NCI-H2081 treated with DMSO at 0.1 percent for 48 hours (cell line): ENCODE measurements at places on chromosomes 3 and 15.

- DNase-seq, result no peak
Measured at GRCh38 chr3:183100376-183100775, 1.1 kb upstream of the MCCC1 start.

DNA sequence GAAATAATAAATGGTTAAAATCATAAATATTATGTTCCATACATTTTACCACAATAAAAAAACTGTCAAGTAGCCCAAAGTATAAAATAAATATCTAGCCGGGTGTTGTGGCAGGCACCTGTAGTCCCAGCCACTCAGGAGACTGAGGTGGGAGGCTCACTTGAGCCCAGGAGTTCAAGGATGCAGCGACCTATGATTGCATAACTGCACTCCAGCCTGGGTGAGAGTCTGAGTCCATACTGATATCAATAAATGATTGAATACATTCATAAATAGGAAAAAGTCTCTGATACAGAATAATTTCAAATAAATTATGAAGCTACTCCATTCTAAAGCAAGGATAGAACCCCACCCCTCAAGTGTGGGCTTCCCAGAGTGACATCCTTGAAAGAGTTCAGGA lies 68.5 kb upstream of the GATA2 start:
- DNase-seq, result no peak

DNA sequence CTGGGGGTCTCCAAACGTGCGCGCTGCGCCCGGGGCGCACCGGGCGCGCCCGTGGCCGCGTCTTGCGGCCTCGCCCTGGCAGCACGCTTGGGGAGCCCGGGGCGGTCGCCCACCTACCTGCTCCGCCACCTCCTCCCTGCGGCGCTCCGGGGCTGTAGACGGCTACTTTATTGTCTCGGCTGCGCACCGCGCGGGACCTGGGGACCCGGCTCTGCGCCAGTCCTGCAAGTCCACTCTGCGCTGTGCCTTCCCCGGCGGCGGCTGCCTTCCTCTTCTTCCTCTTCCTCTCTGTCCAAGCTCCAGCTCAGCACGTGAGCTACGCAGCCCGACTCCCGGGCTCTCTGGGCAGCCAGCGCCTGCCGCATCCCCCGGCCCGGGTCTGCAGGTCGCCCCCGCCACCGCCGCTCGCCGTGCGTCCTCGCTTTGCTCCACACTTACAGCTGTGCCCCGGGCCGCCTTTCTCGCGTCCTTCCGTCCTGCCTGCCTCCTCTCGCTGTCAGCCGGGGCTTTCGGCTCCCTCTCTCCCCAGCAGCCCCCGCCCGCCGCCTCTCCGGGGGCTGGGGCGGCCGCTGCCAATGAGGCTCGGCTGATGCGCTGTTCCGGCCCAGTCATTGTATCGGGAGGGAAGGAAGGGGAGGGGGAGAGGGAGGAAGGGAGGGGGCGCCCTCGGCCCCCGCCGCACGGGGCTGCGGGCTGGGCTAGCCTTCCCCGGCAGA lies 156.4 kb upstream of the FRMD4B start:
- no peak for DNase-seq

- no peak for DNase-seq
Measured at GRCh38 chr15:91318516-91318915, 218.5 kb downstream of the SV2B start.

- no peak for DNase-seq
Measured at GRCh38 chr3:51378065-51378464, 7.0 kb upstream of the MANF start.

DNA sequence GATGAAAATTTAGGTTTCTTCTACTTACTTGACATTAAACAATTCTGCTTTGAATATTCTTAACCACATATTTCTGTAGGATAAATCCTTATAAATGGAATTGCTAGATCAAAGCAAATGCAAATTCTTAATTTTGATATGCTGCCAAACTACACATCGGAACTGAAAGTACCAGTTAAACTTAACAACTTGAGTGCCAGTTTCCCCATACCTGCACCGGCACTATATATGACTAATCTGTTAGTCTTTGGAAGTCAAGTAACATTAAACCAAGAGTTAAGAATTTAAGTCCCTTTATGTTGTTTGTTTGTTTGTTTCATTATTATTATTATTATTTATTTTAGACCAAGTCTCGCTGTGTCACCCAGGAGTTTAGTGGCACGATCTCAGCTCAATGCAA lies 103.9 kb upstream of the AKAP13 start:
- DNase-seq, result no peak

DNA sequence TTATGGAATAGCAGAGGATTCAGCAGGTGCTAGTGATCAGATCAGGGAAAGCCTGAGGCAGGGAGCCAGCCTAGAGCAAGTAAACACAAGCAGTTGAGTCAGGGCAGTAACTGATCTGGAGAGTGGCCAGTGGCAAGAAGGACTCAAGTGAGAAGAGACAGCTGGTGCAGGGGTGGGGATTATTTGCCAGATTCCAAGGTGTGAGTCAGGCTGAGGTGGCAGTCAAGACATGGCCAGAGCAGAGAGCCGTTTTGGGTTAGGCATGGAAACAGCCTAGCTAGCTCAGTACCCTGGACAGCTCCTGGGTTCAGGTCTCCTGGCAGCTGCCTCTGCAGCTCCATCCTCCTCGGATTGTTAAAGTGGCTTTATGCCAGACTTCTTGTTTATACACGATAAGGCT lies 281.9 kb upstream of the ONECUT1 start:
- no peak for DNase-seq

DNA sequence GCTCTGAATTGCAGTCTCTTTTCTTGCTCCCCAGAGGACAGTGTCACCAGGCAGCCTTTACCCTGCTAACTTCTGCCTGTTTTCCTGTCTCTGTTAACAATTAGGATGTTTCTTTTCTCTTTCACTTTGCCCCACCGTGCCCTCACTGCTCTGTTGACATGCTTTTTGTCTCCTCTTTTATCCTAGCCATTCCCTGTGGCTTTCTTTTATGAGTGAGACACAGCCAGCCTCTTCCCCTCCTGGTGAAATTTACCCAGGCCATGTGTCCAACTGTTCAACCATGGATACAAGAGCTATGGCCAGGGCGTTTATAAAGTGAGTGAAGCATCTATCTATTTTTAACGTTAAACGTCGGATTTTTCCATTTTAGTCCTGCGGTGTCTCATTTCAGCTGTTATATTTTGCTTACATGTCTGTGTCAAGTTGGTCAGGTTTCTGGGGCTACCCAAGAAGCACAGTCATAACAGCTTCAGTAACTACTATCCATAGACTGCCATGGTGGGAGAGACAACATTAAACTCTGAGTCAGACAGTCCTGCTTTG lies 443.2 kb upstream of the AZI2 start:
- no peak for DNase-seq

DNA sequence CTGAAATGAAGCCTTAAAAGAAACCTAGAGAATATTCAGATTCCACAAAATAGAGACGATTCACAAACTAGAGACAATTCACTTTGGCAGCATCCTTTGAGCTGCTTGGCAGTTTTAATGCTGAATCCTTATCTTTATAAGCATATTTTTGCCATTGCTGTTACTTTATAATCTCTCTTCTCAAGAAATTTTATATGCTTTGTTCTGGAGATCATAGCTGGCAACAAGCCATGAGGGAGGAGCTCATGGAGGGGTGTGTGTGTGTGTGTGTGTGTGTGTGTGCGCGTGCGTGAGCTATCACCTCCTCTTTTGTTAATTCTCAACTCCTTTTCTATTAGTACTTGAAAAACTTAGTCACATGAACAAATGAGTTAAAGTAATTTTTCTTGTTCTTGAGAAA lies 495.0 kb upstream of the RGMA start:
- no peak for DNase-seq

GRCh38 chr15:72203507-72203837 lies 5.9 kb upstream of the GRAMD2A start:
- DNase-seq, result peak; percentile 55

DNA sequence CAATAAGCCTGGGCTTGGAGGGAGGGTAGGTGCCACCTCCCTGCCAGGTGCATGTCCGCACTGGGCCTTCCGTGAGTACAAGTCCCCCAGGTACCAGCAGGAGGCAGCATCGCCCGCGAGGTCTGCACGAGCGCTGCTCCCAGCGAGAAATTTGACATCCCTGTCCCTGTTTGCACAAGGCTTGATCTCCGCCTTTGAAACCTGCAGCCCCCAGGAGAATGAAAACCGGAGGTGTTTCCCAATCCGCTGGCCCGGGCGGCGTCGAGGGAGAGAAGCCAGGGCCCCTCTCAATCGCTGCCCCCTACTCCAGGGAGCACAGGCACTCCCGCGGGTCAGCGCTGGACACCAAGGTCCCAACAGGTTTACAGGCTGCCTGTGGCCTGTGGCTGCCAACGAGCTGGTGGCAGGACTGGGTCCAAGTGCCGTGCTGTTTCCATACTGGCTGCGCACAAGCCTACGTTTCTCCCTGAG lies 961 bp downstream of the HAPLN3 start:
- DNase-seq, result no peak

DNA sequence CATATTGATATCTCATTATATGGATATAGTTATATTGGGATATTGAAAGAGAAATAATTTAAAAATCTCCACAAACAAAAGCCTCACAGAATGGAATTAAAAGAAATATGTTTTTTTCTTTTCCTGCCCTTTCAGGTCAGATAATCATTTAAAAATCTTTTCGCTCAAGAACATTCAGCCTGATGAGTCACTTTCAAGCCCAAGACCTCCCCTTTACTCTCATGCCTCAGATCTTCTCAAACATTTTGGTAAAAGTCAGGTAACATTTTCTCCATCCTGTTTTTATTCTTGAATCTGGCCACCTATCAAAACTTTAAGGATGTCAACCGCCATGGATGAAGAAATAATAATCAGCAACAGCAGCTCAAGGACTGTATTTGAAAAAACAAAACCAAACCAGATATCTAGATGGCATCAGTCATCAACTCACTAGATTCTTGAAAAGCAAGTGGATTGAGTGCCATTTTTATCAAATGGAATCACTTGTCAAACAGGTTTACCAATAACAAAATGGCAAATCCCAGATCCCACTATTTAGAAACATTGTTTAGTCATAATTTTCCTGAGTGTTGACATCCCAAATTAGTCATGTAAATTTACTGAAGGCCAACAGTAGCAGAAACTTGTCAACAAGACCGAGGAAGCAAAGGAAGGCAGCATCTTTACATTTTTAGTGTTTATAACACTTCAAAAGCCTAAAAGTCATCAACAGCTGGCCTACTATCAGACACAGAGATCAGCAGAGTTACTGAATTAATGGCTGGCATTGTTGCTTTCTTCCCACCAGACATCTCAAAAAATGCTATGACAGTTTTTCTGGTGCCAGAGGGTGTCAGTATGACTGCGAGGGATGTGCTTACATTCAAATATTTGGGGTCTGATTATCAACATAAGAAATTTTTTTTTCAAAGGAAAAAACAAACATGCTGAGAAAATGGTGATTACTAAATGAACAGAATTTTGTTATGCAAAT lies 444.7 kb downstream of the MAGI1 start:
- DNase-seq, result no peak

- no peak for DNase-seq
Measured at GRCh38 chr3:47113669-47114365, 50.1 kb downstream of the SETD2 start.

DNA sequence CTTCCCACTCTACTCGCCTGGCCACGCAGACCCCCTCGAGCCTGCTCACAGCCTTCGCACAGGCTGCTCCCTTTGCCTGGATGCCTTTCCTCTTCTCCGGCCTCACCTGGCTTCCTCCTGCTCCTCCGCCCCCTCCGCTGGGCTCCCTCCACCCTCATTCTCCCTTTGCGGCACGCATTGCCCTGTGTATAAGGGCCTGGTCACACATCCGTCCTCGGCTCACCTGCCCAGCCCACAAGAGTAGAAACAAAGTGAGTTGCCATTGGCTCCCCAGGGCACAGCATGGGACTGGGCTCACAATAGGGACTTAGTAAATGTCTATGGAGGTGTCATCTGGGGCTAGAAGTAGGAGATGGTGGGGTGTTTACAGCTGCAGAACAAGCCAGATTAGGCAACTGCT lies 4.2 kb downstream of the PLXND1 start:
- no peak for DNase-seq

- no peak for DNase-seq
Measured at GRCh38 chr3:38139191-38139590, 730 bp downstream of the MYD88 start.

DNA sequence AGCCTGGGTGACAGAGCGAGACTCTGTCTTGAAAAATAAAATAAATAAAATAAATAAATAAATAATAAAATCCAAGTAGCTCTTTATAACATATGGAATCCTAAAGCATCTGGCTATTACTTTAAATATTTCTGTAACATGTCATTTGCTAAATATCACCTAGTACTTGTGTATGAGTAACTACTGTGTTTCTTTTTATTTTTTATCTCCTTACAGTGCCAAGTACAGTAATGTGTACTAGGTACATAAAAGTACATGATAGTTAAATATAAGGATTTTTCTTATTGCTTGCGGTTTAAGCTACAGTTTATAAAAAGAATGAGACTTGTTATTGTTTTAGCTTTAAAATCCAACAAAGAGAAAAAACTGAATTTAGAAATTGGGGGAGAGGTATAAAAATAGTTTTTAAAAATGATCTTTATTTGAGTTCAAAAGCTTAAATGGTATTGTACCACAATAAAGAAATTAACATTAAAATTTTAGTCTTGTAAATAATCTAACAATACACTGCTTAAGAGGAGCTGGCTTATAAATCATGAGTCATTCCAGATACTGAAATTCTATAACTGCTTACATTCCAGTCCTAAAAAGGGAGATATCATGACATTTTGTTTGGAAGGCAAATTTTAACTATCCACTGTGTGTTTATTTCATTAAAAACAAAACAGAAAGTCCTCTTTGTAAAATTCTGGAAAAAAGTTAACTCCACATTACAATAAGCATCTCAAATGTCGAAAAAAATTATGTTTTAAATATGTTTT lies 73.1 kb downstream of the FGF7 start:
- no peak for DNase-seq

DNA sequence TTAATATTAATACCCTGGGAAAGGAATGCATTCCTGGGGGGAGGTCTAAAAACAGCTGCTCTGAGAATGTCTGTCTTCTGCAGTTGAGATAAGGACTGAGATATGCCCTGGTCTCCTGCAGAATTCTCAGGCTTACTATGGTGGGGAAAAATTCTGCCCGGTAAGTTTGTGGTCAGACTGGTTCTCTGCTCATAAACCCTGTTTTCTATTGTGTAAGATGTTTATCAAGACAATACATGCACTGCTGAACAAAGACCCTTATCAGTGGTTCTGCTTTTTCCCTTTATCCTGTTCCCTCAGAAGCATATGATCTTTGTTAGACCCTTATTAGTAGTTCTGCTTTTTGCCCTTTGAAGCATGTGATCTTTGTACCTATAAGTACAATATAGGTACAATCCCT lies 494.6 kb downstream of the CNTN6 start:
- no peak for DNase-seq
